Hepatocyte (in vitro differentiated cells): ENCODE measurements at places on chromosomes 1 and 21.

DNA sequence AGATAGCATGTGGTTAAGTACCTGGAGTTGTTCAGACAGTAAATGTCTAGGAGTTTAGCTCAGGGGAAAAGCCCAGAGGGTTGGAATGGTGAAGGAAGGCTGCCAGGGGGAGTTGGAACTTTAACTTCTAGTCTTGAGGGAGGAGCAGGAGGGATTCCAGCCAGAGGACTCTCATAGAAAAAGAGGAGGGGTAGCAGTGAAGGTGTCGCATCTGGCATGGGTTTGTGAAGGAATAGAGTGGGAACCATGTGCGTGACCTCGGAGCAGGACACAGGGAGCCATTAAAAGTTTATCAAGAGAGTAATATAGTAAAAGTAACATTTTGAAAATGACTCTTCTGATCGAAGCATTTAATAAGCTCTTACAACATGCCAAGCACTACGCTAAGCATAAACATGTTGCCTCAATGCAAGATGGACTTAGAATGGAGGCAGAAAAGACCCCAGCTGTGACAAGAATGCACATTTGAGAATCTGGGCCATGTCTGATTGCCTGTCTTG, 632.4 kb upstream of the CAMK1G start:
- peaks cover 24% of the 10 kb centered on the region for H3K4me1 ChIP-seq
- no peak overlapping the region for H3K4me3 ChIP-seq
- no peaks in the 10 kb centered on the region for H3K36me3 ChIP-seq
- no peaks in the 10 kb centered on the region for H3K27me3 ChIP-seq

DNA sequence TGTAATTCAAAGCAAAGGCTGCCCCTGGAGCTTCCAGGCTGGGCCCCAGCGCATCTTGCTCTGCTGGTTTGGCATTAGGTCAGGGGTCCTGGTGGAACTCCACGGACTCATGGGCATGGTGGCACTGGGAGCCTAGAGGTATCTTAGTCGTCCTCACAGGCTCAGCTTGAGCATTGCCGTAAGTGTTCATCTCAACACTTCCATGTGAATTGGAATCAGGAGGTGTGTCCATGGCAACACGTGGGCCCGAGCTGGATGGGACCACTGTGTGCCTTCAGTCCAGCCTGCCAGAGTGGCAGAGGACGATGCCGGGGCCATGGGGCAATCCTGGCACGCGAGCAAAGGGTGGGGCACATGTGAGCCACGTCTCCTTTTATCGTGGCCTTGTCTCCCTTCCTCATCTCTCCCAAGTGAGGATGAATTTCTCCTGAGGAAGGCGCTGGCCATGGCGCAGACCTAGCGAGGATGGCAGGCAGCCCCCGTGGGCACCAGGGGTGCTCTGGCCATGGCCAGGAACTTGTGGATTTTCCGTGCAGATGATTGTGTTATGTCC, 47.0 kb downstream of the AGPAT3 start:
- H3K27me3 ChIP-seq = no peaks in the 10 kb centered on the region
- H3K36me3 ChIP-seq = no peaks in the 10 kb centered on the region
- H3K4me1 ChIP-seq = peaks cover 22% of the 10 kb centered on the region
- no peak overlapping the region for H3K4me3 ChIP-seq

- DNase-seq = no peak
- H3K27me3 ChIP-seq = no peaks in the 10 kb centered on the region
- H3K36me3 ChIP-seq = no peaks in the 10 kb centered on the region
- no peak overlapping the region for H3K4me3 ChIP-seq
- H3K27ac ChIP-seq = no peak overlapping the region
Measured at GRCh38 chr21:42846221-42846620, 33.1 kb downstream of the WDR4 start.

- no peaks in the 10 kb centered on the region for H3K36me3 ChIP-seq
- no peak overlapping the region for H3K27ac ChIP-seq
- no peaks in the 10 kb centered on the region for H3K27me3 ChIP-seq
- no peak for DNase-seq
- H3K4me1 ChIP-seq = no peaks in the 10 kb centered on the region
- H3K4me3 ChIP-seq = no peak overlapping the region
Measured at GRCh38 chr1:39988618-39989343, 33.8 kb downstream of the MFSD2A start.

DNA sequence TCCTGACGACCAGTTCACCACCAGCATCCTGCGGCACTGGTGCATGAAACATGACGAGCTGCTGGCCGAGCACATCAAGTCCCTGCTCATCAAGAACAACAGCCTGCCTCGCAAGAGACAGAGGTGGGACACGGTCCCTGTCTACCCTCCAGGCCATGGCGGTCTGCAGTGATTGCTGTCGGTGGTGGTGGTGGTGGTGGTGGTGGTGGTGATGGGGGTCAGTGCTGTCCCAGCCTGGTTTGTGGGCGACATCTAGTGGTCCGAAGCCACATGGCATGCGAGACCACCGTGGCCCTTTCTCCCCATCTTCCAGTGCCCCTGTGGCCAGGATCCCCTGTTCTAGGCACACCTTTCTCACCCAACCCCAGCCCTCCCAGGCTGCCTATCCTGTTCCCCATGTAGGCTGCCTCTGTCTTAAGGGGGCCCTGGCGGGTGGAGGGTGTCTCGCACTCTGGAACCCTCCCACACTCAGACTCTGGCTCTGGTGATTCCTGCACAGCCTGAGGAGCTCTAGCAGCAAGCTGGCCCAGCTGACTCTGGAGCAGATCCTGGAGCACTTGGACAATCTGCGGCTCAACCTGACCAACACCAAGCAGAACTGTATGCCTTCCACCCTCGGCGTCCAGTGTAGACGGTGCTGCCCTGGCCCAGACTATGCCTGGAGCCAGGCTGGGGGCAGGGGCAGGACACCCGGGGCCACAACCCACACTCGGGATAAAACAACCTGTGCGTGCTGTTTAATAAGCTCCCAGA, 3.2 kb upstream of the SLC27A3 start:
- H3K36me3 ChIP-seq = no peaks in the 10 kb centered on the region
- DNase-seq = no peak

- no peak overlapping the region for H3K4me3 ChIP-seq
- peak overlapping the region; percentile 46 for H3K27ac ChIP-seq
- H3K27me3 ChIP-seq = no peaks in the 10 kb centered on the region
- peaks cover 7% of the 10 kb centered on the region for H3K4me1 ChIP-seq
Measured at GRCh38 chr1:228978484-228979324, 243.4 kb downstream of the RHOU start.

DNA sequence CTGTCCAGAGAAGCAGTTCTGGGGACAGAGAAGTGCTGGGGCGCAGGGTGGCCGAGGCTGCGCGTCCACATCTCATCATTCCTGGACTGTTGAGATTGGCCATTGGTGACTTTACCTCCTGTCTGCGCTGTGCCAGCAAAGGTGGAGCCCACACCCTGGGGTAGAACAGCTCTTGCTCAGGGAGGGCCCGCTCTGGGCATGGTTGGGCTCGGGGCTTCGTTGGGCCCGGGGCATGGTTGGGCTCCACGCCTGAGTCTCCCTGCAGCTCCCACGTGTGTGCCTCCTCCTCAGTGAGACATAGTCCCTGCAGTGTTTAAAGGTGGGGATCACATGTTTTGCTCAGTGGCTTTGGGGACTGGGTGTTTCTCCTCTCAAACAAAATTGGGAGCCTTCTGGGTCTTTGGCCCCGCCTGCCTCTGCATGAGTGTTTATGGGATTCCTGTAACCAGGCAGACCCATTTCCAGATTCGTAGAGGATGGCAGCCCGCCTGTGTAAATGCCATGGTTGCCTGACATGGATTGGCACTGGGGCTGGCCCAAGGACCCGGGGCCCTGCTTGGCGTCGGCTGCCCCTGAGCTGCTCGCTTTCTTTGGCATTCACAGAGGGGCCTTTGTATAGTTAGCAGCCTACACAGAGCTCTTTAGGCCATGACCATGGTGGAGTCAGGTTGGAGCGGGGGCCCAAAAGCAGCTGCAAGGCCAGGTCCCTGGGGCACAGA, 104.6 kb downstream of the TLR5 start:
- H3K36me3 ChIP-seq = no peaks in the 10 kb centered on the region
- H3K27ac ChIP-seq = no peak overlapping the region
- H3K27me3 ChIP-seq = no peaks in the 10 kb centered on the region
- no peaks in the 10 kb centered on the region for H3K4me1 ChIP-seq
- DNase-seq = no peak
- no peak overlapping the region for H3K4me3 ChIP-seq

DNA sequence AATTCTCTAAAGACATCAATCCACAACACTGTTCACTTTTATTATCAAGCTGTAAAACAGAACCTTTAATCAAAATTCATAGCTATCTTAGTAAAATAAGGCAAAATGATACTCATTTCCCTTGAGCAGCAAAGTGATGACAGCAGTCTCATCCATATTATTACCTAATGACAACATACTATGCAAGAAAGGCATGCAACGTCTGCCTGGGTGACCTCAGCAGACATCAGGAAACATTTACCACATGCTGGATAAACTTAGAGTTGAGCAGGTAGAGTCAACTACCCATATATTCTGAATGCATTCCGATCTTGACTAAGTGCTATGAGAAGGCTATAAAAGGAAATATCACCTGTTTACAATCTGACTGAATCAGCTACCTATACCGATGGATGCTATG, 145.1 kb downstream of the SIPA1L2 start:
- no peak overlapping the region for H3K4me3 ChIP-seq
- H3K36me3 ChIP-seq = no peaks in the 10 kb centered on the region
- H3K27me3 ChIP-seq = no peaks in the 10 kb centered on the region
- no peak overlapping the region for H3K27ac ChIP-seq
- H3K4me1 ChIP-seq = no peaks in the 10 kb centered on the region

GRCh38 chr1:230708631-230709580, 5.0 kb downstream of the AGT start:
- H3K4me1 ChIP-seq = peaks cover 17% of the 10 kb centered on the region
- no peak overlapping the region for H3K4me3 ChIP-seq
- DNase-seq = peak; percentile 88
- peak overlapping the region; percentile 92 for H3K27ac ChIP-seq
- no peaks in the 10 kb centered on the region for H3K36me3 ChIP-seq
- no peaks in the 10 kb centered on the region for H3K27me3 ChIP-seq

- H3K4me3 ChIP-seq = no peak overlapping the region
- peaks cover 4% of the 10 kb centered on the region for H3K27me3 ChIP-seq
- no peaks in the 10 kb centered on the region for H3K36me3 ChIP-seq
- no peak overlapping the region for H3K27ac ChIP-seq
- no peak for DNase-seq
Measured at GRCh38 chr1:42130061-42130660, 23.0 kb upstream of the GUCA2B start.

GRCh38 chr1:39678889-39679288, 7.0 kb upstream of the NT5C1A start:
- H3K4me3 ChIP-seq = no peak overlapping the region
- H3K27ac ChIP-seq = no peak overlapping the region
- no peaks in the 10 kb centered on the region for H3K36me3 ChIP-seq
- peaks cover 52% of the 10 kb centered on the region for H3K27me3 ChIP-seq

DNA sequence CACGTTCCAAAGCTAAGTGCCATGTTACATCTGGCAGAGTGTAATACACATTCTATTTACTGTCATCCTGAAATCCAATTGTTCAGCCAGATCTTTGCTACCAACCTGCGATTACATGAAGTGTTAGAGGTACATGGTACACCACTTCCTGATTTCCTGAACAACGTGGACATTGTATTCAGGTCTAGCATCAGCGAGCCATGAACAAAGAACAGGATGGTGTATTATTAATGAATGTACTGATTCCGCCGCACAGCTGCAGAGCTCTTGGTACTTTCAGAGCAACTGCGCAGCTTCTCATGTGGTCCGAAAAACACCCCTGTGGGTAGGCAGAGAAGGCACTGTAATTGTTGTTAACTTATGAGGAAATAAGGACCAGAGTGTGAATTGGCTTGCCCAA, 511.4 kb downstream of the AJAP1 start:
- H3K4me3 ChIP-seq = no peak overlapping the region
- no peaks in the 10 kb centered on the region for H3K27me3 ChIP-seq
- no peak overlapping the region for H3K27ac ChIP-seq
- no peak for DNase-seq

DNA sequence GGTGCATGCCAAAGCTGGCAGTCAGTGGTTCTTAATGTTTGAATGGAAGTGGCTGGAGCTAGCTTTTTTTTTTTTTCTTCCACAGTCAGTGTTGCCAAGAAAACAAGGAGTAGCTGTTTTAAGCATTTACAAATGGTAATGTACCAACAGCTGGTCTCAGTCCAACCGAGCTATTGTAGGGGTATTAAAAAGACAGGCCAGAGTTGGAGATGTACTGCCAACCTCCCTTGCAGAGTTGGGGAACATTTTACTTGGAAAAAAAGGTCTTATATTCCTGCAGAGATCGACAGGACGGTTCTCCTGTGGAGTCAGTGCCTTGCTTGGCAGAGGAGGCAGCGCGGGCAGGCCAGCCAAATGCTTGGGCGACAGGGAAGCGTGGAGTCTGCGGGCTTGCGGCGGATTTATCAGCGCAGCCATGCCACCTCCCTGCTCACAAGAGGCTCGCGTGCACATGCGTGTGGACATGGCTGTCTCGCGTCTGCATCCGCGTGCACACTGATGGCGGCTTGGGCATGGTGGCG, 338.1 kb downstream of the RPS6KC1 start:
- no peak for DNase-seq
- H3K4me3 ChIP-seq = no peak overlapping the region
- H3K4me1 ChIP-seq = no peaks in the 10 kb centered on the region
- H3K27me3 ChIP-seq = no peaks in the 10 kb centered on the region
- no peak overlapping the region for H3K27ac ChIP-seq
- H3K36me3 ChIP-seq = no peaks in the 10 kb centered on the region

DNA sequence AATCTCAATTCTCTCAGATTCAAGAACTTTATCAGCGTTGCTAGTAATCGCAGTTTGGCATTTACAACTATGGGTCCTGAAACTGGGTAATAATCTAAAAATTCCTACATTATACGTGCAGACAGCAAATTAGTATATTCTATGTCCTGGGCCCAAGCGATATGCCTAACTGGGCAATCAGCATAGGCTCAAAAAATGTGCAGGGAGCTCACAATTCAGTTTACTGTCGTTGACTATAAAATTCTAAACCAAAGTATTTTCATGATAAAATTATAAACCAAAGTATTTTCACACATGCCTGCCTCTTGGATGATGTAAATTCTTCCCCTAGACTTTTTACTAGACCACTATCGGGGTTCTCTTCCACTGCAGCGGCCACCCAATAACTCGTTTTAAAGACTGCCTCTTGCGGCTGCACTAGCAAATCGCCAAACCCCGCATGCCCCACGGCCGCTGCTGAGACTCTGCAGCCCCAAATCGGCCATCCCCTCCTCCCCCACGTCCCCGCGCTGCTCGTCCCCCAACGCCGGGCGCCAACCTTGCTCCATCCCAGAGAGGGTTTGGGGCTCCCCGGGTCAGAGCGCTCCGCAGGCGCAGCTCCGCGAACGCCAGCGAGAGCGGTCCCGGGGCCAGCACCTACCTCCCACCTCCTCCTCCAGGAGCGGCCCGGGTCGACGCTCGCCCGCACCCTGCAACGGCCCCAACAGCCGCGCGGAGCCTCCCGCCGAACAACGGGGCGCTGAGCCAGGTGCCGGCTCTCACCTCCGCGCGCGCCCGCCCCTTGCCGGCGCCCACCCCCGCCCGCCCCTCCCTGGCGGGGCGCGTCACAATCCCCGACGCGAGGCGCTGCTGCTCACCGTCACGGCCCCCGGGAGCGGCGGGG, 506 bp downstream of the SSX2IP start:
- H3K27me3 ChIP-seq = no peaks in the 10 kb centered on the region
- DNase-seq = peak; percentile 73
- H3K36me3 ChIP-seq = no peaks in the 10 kb centered on the region
- peaks cover 13% of the 10 kb centered on the region for H3K4me1 ChIP-seq
